ENCODE measurements at places on chromosomes 7 and 10.

DNA sequence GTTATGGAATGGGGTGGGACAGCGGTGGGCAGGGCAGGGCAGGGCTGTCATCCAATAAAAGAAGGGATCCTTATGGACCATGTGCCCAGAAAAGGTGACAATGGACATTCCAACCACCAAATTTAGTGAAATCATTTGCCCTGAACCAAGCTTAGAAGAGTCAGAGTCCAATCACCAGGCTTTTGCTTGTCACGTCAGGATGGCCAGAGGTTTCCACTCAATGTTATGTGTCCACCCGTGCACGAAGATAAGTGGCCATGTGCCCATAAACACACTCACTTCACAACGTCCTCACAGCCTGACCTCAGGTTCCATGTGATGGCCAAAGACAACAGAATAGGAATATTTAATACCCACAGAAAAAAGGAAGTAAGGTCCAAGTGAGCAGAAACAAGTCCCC, 36.6 kb upstream of the PLPP4 start:
- DNase-seq, result no peak

DNA sequence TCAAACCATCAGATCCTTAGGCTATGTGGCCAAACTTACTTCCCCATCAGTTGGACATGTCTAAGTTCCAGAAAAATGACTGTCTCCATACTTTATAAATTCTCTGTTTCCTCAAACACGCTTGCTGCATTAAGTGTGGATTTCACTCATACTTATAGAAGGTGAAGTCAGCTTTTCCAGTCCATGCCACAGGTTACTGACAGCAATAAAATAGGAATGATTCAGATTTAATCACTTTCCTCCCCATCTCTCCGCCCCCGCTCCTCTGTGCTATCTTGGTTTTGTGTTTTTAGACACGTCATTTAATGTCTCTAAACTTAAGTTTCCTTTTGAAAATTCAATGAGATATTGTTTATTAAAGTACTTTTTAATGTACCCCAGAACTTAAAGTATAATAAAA, 1098.0 kb upstream of the C7orf33 start:
- no peak for DNase-seq

DNA sequence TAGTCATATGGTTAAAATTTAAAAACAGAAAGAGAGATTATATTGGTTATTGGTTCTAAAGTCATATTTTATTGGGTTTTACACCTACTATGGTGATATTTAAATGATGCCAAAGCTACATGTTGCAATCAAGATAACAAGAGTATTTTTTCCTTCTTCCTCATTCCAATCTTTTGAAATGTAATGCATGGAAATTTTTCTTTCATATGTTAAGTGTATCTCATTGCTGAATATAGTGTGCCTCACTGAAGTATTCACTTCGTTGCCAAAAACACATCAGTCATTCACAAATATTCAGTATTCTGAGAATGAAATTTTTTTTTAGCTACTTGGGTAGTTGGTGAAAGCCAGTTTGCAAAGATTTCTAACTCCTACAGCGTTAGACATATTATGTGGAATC, 19.5 kb downstream of the HDAC9 start:
- DNase-seq, result no peak

DNA sequence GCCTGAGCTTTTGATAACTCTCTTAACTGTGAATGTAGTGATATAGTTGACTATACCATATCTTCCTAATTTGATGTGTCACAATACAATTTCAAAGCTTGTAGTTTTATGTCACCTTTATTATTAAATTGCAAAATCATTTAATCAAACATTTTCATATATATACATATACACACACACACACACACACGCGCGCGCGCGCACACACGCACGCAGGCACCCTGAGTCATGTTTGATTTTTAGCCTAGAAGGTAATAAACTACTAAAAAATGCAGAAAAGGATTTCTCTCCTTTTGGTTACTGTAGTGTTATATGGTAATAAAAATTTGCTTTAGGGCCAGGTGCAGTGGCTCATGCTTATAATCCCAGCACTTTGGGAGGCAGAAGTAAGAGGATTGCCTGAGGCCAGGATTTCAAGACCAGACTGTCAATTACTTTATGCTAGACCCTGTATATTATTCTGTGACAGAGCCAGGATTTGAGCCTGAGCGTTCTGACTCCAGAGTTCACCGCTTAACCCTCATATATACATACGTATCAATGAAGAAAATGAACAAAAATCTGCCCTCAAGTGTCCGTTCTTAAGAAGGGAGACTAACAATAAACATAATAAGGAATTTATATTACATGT, 89.6 kb downstream of the PODXL start:
- no peak for DNase-seq

DNA sequence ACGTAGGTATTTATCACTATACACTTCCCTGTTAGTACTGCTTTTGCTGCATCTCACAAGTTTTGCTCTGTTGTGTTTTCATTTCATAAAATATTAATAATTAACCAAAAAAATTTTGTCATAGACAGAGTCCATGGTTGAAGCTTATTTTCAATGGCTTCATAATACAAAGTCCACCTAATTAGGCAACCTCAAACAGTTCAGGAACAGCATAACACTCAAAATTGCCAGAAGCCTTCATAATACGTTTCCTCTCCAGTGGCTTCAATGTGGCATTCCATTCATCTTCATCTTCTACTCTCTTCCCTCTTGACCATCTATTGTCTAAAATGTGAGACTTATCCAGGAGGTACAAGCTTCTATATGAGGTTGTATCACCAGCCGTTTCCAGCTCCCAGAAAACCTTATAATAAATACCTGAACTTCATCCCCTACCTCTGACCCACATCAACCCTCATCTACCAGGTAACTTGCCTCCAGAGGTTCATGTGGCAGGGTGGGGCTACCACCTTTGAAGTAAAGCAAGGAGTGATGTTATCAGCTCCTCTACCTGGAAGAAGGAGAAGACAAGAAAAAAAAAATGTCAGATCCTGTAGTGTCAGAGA, 337.3 kb downstream of the MALRD1 start:
- DNase-seq, result no peak

GRCh38 chr10:96910488-96911395, 78.6 kb downstream of the LCOR start:
- DNase-seq, result peak; percentile 24

DNA sequence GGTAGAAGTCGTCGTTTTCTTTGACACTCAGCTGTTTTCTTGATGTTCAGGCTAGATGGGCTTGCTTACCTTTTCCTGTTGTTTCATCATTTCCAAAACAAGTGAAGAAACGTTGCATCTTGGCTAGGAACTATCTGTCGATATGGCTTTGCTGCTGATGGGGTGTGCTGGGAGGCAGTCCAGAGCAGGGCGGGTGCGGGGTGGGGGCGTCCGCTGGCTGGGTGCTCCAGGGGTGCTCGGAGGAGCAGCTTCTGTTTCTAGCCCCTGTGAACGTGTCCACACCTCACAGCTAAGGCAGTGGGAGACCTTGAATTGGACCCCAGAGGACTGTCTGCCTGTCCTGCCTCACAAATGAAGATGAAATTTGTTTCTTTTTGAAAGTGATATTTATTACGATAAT, 7.6 kb upstream of the SUN1 start:
- DNase-seq, result no peak

GRCh38 chr10:16828114-16828568, 10.9 kb upstream of the RSU1 start:
- DNase-seq, result peak; percentile 62

- no peak for DNase-seq
Observed at GRCh38 chr7:92446869-92447344, 375 bp upstream of the GATAD1 start.

GRCh38 chr10:69901628-69902505, 100.2 kb downstream of the COL13A1 start:
- peak; percentile 71 for DNase-seq

DNA sequence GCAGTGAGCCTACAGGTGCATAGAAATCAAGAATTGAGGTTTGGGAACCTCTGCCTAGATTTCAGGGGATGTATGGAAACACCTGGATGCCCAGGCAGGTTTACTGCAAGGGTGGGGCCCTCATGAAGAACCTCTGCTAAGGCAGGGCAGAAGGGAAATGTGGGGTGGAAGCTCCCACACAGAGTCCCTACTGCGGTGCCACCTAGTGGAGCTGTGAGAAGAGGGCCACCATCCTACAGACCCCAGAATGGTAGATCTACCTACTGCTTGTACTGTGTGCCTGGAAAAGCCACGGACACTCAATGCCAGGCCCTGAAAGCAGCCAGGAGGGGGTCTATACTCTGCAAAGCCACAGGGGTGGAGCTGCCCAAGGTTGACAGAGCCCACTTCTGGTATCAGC, 533.5 kb downstream of the GPAM start:
- DNase-seq, result no peak

DNA sequence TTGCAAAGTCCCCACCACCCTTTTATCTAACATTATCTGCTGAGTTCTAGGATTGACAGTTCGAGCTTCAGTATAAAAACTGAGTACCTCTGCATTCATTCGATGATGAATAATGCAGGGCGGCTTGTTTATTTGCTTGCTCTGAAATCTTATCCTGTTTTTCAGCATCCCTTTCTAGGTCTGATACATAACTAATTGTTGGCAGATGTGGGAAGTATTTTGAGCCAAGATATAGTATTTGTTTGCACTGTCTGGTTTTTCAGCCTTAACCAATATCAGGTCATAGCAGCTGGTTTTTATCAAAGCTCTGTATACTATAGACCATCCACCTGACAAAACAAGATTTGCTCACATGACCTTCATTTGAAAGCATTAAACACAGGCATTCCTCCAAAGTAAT, 161.4 kb downstream of the TFEC start:
- DNase-seq, result peak; percentile 15

DNA sequence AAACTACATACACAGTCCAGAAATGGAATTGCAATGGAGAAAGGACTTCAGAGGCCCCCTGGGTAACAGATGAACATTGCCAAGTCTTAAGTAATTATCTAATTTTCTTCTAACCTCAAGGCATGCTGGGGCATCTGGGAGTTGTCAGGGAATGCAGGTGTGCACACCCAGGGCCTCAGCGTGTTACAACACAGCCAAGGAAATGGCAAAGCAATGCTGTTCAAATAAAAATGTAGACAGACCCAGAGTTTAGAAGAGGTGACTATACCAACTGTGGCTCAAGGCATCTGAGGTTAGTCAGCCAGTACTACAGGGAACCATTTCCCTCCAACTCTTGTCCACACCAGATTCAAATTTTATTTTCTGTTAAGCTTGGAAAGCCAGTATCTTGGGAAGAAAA, 73.6 kb downstream of the CCDC3 start:
- no peak for DNase-seq

GRCh38 chr10:18340496-18341051, 200.3 kb downstream of the CACNB2 start:
- DNase-seq, result peak; percentile 60

DNA sequence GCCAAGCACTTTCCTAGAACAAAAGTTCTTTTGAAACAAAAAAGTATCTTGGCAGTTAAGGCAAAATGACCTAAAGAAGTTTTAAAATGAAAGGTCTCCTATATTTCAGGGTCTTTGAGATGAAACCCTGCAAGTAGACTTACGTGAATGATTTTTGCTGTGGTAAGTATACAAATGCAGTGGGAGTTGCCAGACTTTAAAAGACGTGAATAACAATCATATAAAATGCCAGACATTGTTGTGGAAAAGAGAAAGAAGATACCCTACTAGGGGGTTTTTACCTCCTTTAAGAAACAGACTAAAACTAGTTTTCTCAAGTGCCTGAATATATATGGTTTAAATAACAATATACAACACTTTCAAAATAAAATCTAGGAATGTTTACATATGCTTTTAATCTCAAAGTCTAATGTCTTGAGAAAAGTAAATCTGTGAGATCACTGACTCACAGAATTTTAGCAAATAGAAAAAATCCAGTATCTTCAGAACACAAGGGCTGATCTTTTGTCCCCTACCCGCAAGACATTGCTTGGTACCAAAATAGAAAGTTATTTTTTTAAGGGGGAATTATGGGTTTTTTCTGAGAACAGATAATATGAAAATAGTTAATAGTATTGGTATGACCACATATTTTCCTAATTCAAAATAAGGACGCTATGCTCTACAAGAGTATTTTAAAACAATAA, 29.5 kb downstream of the LRRC17 start:
- DNase-seq, result no peak

- DNase-seq, result no peak
Observed at GRCh38 chr10:78254013-78254412, 220.3 kb downstream of the RPS24 start.

GRCh38 chr10:13115832-13116803, 16.2 kb downstream of the OPTN start:
- DNase-seq, result no peak

- no peak for DNase-seq
Observed at GRCh38 chr7:86339051-86339450, 304.7 kb upstream of the GRM3 start.

DNA sequence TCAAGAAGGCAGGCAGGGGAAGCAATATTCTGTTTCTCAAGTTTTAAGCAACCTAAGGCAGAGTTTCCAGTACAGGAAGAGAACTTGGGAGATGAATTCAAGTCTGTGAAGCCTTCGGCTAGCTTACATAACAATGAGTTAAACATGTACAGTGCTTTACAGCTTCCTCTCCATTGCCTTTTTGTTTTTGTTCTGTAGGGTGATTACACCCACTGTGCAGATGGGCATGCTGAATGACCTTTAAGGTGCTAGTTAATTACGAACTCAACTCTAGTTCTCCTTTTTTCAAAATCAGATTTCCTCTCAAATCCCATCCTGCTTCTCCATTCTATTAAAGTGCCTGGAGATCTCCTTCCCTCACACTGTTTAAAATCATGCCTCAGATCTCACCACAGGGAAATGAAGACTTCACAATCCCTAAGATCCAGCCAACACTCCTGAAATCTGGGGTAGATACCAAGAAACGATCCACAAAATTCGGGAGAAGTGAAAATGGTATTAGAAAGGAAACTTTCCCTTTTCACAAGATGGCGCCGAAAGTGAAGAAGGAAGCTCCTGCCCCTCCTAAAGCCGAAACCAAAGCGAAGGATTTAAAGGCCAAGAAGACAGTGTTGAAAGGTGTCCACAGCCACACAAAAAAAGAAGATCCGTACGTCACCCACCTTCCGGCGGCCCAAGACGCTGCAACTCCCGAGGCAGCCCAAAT, 16.8 kb upstream of the MSMB start:
- DNase-seq, result no peak

All from lung (tissue), 17 donors.